ENCODE measurements at places on chromosomes 12 and 14.
A peak's percentile ranks its signal among the peaks of the same experiment; 100 is the strongest.

DNA sequence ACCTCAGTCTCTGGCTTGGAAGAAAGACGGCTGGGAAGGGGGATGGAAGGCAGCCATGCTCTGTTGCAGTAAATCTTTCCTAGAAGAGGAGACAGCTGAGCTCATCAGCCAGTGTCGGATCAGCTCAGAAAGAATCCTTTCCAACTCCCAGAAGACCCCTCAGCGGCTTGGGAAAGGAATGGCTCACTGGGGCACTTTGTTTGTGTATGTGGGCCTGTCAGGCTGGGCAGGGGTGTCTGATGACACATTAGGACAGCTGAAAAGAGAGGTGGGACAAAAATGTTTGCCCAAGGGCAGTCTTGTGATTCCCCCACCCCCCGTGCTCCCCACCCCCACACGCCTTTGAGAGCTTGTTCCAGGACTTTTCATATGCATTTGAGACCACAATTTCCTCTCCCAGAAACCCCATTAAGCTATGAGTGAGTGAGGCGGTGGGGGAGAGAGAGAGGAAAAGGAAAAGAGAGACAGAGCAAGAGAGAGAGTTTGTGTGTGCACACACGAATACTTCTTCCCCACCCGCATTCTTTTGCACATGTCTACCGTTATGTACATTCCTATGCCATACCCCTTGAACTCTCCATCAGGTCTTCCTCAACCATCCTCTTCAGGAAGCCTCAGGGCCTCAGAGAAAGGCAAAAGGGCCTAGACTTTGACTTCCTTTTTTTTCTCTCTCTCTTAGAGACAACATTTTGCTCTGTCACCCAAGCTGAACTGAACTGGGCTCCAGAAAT is 198.9 kb downstream of the ZFP36L1 start:
- peak; percentile 58 for DNase-seq

DNA sequence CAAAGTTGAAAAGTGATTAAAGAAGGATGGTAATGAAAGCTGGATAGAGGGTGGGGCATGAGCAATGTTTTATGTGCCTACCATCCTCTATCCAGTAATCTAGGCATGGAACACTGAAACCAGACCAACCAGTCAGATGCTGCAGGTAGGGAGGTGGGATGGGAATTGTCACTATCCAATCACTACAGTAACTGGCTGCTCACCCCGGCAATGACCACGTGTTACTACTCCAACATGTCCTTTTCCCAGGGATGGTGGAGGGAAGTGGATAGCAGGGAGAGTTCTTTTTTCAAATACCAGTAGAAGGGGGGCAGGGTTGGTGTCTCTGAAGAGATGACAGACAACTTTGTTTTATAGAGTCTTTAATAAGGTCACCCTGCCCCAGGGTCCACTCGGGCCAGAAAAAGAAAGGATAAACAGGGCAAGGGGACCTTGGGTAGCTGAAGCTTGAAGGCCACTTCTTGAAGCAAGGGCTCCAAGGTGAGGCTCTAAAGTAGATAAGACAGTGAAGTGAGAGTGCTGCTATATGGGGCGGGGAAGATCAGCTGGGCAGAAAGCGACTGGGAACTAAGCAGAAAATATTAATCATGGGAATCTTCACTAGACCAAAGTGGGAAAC is 14.7 kb upstream of the CDH24 start:
- no peak for DNase-seq

GRCh38 chr12:3231399-3231876 is 154.3 kb downstream of the TSPAN9 start:
- DNase-seq: peak; percentile 68

- no peak for DNase-seq
These were observed 65.1 kb upstream of the ST8SIA1 start for GRCh38 chr12:22399464-22400180.

DNA sequence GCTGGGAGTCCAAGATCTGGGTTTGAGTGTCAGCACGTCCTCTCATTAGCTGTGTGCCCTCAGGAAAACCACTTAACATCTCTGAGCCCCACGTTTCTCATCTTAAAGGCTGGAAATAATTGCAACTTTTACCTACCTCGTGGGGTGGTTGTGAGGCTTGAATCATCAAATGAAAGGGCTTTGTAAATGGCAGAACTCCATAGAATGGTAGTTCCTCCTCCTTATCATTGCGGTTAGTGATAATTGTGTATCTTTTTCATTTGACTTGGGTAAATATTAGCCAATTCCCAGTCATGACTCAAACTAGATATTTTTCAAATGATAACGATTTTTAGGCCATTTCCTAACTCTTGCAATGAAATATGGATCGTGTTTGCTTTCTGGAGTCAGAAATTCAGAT is 205.5 kb downstream of the CHST11 start:
- DNase-seq: no peak

GRCh38 chr14:54211551-54212308 is 185.1 kb upstream of the CDKN3 start:
- no peak for DNase-seq

GRCh38 chr12:116955382-116956021 is 44.8 kb downstream of the FBXW8 start:
- no peak for DNase-seq

GRCh38 chr14:63611078-63611477 is 30.6 kb downstream of the WDR89 start:
- DNase-seq: no peak

DNA sequence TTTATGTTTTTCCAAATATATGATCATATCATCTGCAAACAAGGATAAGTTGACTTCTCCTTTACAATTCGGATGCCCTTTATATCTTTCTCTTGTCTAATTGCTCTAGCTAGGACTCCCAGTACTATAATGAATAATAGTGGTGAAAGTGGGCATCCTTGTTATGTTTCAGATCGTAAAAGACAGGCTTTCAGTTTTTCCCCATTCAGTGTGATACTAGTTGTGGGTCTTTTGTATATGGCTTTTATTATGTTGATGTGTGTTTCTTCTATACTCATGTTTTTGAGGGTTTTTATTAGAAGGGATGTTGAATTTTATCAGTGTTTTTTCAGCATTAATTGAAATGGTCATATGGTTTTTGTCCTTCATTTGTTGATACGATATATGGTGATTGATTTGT is 97.3 kb downstream of the FUT8 start:
- DNase-seq: no peak

- no peak for DNase-seq
These were observed 75.9 kb downstream of the LIN7A start for GRCh38 chr12:80861641-80862378.

GRCh38 chr14:51880835-51881580 is 20.6 kb downstream of the GNG2 start:
- DNase-seq: no peak

DNA sequence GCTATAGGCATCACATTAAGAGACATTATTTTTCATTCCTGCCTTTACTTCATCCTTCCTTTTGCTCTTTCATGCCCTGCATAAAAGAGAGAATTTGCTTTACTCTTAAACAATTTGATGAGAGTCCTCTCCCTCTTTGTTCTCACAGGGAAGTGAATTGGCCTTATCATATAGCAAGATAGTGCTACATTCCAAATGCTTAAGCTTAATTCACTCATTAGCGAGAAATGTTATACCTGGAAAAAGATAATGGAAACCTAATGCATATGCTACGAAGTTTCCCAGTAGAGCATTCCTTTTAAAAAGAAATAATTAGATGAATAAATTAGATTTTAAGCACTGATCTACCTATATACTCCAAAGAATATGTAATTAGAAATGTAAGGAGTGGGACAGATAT is 798.8 kb downstream of the C12orf50 start:
- DNase-seq: no peak
